Pulmonary artery endothelial cell (primary cell): ENCODE measurements at places on chromosomes 6 and 20. TPM values are rescaled to one million over a fixed set of nuclear protein-coding genes. Genes with fewer than 3 reads are reported as not detected.

Gene HLA-DPA1
- total RNA-seq: 1.4 TPM in 1 of 2 replicates, not detected in the other

Gene TREM2
- total RNA-seq: not detected in 2 replicates

GRCh38 chr6:166228839-166229528 is 61.3 kb upstream of the TBXT start:
- no peak for DNase-seq

DNA sequence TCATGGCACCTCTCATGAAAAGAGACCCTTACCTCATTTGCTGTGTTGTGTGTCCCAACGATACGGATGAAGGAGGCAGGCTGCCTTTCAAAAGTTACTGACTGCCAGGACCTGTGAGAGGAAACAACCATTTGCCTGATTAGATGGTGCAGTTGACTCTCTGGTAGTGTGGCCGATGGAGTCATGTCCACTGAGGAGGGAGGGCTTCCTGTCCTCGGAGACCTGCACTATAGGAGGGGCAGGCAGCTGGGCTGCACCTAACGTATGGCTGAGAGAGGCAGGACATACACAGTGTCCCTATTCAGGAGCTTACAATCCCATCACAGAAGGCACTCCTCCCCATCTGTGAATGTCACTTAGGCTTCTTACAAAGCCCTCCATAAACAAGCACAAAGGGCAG is 373.0 kb downstream of the ZFAND3 start:
- no peak for DNase-seq

DNA sequence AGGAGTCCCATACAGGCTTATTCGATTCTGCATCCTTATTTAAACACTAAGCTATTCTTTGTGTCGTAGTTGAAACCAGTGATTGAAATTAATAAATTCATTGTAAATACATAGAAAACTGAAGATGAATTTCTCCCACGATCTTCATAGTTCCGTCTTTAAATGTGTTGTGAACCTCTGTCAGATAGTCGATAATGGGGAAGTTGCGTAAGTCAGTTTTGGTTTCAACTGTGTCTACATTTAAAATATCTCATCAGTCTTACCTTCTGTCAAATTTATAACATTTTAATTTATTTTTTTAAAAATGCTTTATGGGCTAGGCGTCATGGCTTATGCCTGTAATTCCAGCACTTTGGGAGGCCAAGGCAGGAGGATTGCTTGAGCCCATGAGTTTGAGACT is 12.7 kb downstream of the STX11 start:
- no peak for DNase-seq

DNA sequence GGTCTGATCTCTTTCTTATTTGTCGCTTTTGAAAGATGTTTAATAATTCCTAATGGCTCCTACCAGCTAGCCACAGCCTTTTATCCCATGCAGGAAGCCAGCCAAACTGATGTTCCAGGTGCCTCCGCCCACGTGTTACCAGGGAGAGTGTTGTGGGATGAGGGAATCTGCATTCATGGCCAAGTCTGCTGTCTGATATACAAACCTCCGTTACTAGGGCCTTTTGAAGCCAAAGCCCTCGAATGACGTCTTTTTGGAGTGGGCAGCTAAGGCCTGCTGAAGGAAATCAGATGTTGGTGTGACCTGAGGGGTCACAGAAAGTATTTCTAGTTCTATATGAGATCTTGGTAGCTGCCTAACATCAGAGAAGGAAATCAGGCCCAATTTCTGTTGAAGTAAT is 21.3 kb downstream of the STK35 start:
- DNase-seq: no peak

GRCh38 chr20:33803921-33804337 is 7.2 kb upstream of the CHMP4B start:
- no peak for DNase-seq

GRCh38 chr6:85400331-85400730 is 49.6 kb upstream of the NT5E start:
- no peak for DNase-seq

GRCh38 chr6:54191461-54191860 is 80.2 kb downstream of the MLIP start:
- DNase-seq: peak; percentile 20

DNA sequence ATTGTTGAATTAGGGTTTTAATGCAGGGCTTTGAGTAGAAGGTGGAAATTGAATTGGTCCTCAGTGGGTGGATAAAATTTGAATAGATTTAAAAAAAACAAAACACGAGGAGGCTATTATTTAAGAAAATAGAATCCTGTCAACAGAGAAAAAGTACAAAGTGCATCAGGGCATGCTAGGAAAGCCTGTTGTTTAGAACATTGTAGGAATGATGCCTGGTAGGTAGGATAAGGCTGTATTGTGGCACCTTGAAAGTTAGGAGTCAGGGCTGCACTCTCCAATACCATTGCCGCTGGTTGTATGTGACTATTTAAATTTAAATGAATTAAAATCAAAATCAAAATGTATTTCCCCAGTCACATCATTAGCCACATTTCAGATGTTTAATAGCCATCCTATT is 363.9 kb downstream of the UTRN start:
- DNase-seq: no peak

DNA sequence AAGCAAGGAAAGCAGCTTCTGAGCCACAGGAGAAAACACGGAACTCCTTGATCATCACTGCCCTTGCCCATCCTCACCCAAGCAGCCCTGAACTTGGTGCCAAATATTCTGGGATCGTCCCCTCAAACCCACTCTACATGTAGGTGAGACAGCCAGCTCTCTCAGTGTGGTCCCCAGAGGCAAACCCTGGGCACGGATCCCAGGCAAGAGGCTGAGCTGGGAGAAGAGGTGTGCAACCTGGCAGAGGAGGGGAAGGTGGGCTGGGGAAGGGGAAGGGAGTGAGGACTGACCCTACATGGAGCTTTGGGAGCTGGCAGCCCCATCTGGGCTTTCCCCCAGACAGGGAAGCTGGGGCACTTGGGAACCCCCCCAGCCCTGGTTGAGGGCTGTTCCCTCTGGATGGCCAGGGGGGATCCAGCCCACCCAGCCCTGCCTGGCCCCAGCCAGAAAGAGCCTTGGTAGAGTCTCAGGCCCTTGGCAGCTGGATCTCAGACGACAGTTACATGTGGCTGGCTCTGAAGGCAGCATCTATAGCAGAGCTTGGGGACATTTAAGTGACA is 186.2 kb upstream of the CST7 start:
- no peak for DNase-seq

DNA sequence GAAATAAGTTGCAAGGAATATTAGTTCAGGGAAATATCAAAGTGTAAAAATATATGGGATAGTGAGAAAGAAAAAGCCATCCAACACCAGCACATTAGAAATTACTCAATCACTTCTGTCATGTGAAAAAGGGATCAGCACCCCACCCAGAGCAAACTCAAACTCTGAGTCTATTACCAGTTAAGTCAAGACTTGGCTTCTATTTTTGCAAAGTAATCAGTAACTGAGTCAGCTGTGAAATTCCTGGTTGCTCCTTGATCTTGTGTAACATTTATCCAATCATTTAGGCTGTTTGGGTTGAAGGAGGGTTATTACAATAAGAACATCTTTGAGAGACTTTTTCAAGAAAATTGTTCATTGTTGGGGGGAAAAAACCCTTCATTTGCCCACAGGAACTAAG is 51.2 kb downstream of the SLC22A23 start:
- DNase-seq: no peak

- no peak for DNase-seq
These were observed 515.7 kb downstream of the FRK start for GRCh38 chr6:115544765-115545671.
